Esophagus squamous epithelium (tissue), 5 donors: ENCODE measurements at places on chromosomes 12 and 14.

DNA sequence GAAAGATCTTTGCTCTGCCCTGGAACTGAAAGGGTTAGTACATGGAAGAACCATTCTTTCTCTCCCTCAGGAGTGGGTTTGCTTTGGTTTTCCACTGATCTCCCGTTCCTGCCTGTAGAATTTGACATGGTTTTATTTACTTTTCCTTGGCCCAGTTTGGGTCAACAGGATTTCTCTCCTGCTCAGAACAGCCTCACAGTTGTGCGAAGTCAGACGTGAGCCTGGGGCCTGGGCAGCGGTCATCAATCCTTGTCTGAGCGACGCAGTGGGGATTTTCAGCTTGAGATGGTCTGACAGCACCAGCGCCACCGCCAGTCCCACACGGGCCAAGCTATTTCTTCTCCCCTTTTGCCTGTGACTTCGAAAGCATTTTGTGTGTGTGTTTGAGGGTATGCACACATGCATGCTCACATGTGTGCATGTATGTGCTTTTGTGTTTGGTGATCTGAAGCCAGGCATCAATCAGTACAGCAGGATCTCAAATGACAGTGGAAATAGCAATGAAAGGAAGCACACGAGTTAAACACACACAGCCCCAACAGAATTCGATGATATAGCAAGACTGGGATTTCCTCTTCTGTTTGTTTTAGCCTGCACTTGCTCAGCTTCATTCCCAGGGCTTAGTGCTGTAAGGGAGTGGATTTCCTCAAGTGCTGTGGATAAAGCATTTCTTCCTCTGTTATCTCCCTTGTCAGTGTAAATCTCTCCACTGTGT lies 58.3 kb downstream of the SMOC1 start:
- no peak for DNase-seq

- DNase-seq = no peak
Measured at GRCh38 chr12:53217051-53217930, 10.2 kb upstream of the ITGB7 start.

GRCh38 chr12:83122623-83122934 lies 435.9 kb downstream of the TMTC2 start:
- DNase-seq = no peak

DNA sequence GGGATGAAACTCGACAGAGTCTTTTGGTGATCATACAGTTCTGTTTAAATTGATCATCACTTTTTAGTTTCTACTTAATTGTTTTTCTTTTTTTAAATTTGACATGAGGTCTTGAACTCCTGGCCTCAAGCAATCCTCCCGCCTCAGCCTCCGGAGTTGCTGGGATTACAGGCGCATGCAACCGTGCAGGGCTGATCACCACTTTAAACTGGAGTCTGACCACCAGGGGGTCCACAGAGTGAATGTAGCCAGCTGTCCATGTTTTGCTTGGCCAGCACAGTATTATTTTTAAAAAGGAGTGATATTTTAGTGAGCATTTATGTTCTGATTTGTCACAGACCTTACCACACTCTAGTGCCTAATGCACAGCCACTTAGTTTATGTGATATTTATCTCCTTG lies 10.7 kb downstream of the DAAM1 start:
- no peak for DNase-seq

- DNase-seq = no peak
Measured at GRCh38 chr12:98696036-98696646, 51.1 kb downstream of the APAF1 start.

GRCh38 chr14:105282098-105282725 lies 18.6 kb downstream of the BRF1 start:
- DNase-seq = no peak

DNA sequence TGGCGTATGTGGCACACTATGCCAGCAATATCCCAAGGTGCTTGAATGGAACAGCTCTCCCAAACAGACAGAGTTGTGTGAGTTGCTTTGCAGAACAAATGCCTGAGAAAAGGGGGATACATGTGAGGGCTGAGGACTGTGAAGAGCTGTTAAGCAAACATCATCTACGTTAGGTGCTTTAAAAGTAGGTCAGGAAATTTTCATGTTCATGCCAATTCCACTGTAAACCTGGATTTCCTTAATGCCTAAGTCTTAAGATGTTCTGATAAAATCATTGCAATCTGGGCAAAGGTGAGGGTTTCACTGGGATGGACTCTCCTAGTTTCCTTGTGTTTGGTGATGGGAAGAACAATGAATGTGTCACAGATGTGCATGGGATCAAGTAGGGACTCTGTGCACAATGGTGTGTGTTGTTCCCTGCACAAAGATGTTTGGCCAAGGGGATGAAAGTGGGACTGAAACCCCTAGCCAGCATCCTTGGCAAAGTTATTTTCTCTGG lies 227.9 kb downstream of the KTN1 start:
- no peak for DNase-seq

- DNase-seq = no peak
Measured at GRCh38 chr14:38404616-38405015, 148.7 kb upstream of the CLEC14A start.

DNA sequence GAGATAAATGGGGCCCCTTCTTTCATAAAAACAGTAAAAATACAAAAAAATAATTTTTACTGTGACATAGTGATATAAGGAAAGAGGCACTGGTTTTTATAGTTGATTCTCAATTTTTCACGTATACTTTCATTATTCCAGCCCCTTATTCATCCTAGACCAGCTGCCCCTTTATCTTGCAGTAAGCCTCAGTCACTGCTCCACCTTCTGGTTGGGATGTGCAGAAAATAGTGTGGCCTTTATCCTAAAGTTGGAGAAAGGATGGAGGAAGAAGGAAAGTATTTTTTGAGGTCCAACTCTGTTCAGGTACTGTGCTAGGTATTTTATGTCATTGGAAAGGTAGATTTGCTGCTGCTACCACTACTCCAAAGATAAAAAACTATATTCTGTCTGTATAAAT lies 172.7 kb downstream of the ANO6 start:
- DNase-seq = no peak

- DNase-seq = no peak
Measured at GRCh38 chr12:26295001-26295400, 99.6 kb downstream of the SSPN start.

DNA sequence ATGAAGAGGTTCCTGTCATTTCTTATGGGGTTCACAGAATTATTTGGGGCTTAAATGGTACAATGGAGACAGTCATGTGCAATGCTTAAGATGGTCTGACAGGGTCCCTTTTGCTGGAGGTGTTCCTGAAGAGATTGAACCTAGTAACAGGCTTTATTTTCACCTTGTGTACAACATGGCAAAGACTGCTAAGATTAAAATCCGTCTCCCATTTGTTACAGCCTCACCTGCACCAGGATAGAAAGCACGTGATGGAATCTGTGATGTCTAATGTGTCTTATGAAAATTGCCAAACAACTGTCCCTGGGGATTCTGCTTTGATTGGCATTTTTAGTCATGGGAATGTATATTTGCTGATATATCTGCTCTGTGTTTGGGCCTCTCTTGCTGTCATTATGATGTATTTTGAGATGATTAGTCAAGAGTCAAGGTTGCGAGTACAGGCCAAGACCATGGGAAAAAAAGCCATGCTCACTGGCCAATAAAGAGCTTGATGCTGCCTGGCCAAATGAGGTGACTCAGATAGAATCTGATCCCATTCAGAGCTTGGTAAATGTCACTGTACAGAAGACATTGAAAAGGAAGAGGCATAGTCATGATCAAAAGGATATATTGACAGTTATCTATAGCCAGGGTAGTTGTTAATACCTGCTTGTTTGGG lies 96.1 kb downstream of the FLRT2 start:
- no peak for DNase-seq

DNA sequence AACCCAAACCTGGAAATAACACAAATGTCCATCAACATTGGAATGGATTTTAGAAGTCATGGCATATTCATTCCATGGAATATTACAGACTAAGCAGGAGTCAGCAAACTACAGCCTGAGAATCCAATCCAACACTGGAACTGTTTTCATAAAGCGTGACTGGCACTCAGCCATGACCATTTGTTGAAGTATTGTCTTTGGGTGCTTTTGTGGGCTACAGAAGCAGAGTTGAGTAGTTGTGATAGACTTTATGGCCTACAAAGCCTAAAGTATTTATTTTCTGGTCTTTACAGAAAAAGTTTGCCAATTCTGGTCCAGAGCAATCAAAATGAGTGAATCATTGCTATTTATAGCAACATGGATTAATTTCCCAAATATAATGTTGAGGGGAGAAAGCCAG lies 34.5 kb upstream of the FRS2 start:
- DNase-seq = no peak

GRCh38 chr12:123410041-123410412 lies 26.1 kb downstream of the KMT5A start:
- no peak for DNase-seq

DNA sequence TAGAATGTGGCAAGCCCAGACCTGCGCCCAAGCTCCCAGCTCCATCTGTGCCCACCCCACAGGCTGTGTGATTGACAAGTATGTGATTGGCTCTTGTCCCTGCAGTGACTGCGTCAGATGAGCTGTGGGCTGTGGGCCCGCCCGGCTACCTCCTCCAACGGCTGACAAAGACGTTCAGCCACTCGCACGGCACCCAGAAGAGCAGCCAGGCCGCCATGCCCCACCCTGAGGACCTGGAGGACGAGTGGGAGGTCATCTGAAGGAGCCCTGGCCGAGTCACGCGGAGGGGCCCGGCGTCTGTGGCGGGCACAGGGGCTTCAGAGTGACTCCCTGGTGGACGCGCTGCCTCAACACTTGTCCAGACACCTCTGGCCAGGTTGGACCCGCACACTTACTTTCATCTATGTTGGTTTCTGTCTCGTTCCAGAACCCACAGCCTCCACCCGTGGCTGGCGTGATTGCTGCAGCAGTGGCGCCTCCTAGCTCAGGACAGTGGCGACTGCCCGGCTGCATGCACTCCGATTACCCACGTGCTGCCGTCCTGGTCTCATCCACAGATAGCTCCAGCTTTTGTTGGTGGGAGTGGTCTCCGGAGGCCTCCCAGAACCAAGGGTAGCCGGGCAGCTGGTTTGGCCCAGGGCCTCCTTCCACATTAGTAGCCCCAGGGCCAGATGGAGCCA lies 11.4 kb downstream of the ANKRD9 start:
- no peak for DNase-seq

DNA sequence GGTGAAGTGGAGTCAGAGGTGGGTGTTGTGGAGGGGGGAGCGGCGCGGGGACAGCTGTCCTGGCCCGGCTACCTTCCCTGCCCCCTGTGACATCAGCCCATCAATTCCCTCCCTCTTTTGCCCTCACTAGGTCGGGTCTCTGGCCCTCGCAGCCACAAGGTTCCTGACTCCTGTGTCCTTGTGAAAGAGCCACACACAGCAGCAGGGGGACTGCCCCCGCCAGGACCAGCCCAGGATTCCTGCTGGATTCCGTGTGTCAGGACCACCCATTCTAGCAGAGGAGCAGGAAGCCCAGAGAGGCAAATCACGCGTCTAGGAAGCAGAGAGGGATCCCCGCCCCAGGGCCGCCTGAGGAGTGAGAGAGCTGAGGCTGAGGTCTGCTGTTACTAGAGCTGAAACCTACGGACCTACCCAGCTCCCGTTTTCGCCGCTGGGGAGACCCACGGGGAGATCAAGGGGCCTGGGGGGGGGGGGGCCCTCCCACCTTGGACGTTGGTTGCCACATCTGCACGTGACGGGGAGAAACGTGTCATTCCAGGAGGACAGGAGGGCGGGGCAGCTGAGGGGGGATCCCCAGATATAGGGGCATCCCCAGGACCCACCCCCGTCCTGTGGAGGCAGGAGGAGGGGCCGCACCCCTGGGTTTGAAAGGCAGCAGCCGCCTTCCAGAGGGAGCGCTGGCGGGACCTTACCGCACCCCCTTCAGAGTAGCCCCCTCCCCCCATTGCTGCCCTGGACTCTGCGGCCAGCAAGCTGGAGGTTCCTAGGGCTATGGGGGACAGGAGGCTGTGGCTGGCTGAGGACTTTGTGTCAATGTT lies 12.5 kb upstream of the INF2 start:
- no peak for DNase-seq

DNA sequence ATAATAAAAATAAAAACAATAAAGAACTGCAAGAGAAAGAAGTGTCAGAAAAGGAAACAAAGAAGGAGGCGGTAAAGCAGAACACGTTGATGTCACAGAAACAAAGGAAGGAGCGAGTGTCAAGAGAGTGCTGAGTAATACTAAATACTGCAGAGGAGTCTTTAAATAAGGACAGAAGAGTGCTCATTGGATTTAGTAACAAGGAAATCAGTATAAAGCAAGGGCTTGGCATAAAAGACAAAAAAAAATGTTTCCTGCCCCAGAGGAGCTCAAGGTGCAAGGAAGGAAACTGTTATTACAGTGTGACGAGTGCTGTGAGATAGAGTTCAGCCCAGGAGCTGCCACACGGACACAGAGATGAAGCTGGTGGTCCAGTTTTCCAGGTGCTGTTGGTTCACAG lies 8.4 kb upstream of the TUBA1A start:
- no peak for DNase-seq

DNA sequence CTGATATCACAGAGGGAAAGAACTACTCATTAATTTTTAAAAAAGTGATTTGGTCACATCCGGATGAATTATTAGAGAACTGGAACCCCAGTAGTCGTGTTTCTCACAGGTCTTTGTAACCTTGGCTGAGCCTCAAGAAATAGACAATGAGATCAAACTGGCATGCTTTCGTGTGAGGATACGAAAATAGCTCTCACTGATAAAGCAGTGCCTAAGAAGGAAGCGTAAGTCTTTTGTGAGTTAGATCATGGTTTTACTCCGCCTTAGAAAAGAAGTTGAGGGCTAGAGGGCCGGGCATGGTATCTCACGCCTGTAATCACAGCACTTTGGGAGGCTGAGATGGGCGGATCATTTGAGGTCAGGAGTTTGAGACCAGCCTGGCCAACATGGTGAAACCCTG lies 33.8 kb upstream of the GALNT16 start:
- no peak for DNase-seq
